ENCODE measurements at places on chromosomes 6 and 20.

GRCh38 chr20:60144974-60145527, 186.8 kb downstream of the CDH26 start:
- DNase-seq: no peak

- DNase-seq: no peak
These were observed 36.3 kb upstream of the TGM2 start for GRCh38 chr20:38201356-38201755.

- no peak for DNase-seq
These were observed 1008.3 kb downstream of the KIF16B start for GRCh38 chr20:15564981-15565380.

DNA sequence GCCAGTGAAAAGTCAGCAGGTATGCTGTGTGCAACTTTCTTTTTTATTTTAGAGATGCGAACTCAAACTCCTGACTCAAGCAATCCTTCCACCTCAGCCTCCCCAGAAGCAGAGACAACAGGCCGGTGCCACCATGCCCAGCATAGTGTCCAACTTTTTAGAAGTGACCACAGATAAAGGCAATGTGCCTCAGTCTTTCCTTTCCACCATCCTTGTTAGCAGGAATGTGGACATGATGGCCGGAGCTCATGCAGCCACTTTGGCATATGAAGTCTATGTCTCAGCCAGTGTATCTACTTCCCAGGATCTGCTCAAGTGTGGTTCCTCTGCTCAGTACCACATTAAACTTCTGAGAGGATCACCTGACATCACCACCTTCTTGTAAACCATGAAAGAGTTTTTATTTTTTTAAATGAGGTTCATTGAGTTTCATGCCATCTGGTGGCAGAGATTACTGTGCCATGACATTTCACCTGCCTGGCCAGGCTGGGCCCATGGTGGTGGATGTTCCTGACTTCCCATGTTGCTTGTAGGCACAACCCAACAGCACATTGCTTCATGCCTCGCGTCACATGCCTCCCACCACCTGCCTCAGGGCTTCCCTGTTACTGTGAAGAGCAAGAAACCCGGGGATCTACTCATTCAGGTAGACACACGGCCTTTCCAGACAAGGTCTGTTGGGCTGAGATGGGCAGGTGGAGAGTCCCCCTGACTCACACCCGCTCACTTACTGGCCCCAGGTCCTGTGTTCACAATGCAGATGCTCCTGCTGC, 216.5 kb downstream of the LY86 start:
- no peak for DNase-seq

GRCh38 chr6:158269657-158270056, 42.6 kb upstream of the TULP4 start:
- peak; percentile 8 for DNase-seq

DNA sequence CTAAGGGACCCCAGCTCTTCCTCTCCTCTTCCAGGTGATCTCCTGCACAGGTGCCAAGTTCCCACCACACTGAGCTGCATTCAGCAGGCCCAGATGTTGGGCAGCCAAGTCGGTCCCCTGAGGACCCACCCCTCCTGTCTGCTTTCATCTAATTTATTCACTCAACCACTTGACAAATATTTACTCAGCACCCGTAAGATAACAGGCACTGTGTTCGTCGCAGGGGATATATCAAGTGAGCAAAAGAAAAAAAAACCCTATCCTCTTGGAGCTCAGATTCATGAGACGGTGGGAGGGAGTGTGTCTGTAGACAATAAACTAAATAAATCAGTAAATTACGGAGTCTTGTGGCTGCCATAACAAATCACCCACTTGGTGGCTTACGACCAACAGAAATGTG, 143.6 kb downstream of the MRPL14 start:
- no peak for DNase-seq

- no peak for DNase-seq
These were observed 18.6 kb downstream of the CMTR1 start for GRCh38 chr6:37451441-37452193.

DNA sequence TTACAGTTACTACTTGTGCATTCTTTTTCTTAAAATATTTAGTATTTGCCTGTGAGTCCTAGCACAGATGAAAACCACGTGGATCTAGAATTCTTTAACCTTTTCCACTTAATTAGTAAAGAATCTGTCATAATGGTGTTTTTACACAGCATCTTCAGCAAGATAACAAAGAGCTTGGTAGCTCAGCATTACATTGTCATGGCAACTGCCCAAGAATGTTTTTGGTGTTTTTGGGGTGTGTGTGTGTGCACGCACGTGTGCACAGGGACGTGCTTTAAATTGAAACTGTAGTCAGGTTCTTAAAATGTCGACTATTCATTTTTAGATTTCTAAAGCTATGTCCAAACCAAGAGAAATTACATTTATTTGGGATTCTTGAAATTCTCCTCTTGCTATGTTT, 108.0 kb downstream of the FIG4 start:
- DNase-seq: no peak

DNA sequence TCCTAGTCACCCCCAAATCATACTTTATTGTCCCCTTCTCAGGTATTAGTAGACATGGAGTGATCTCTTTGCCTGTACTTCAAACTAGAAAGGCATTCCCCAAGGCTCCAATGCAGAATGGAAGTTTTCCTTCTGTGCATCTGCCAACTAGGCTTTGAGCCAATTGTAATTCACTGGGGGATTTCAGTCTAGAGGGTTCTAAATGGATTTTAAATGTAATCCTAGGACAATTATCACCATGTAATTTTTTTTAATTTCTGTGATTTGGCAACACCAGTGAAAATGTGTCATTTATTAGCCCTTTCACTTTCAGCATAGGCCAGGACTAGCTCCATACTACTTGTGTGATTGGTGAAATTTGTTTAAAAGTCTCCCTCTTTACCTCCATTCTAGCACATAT, 557.6 kb upstream of the MARCKS start:
- DNase-seq: no peak

DNA sequence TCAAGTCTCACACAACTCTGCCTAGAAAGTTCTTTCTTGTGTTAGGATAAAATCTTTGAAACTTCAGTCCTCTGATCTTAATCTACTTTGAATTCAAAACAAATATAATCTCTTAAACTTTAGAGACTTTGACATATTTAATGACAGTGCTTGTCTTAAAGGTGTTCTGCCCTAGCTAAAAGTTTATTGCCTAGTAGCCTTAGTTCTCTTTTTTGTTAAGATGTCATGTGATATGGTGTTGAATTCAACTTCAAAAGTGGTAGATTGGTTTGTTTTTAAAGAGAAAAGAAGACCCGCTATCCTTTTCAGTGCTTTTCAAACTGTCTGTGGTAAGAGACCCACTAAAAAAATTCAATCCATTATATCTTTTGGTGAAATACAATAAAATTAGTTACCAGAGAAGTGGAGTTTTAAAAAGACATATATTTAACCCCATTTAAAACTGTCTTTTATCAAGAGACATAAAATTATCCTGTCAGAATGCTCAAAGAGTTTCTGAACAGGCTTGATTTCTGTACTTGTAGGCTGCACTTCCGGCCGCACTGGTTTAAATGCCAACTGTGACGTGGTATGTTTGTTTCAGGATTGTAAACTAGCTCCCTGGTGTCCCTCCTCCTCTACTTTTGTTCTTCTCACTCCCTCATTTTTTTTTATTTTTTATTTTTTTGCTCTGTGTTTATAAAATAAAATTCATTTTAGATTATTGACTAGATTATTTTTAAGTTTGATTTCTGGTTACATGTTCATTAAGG, 76.5 kb downstream of the QKI start:
- peak; percentile 44 for DNase-seq

GRCh38 chr6:64186592-64186991, 551.0 kb downstream of the PHF3 start:
- no peak for DNase-seq

DNA sequence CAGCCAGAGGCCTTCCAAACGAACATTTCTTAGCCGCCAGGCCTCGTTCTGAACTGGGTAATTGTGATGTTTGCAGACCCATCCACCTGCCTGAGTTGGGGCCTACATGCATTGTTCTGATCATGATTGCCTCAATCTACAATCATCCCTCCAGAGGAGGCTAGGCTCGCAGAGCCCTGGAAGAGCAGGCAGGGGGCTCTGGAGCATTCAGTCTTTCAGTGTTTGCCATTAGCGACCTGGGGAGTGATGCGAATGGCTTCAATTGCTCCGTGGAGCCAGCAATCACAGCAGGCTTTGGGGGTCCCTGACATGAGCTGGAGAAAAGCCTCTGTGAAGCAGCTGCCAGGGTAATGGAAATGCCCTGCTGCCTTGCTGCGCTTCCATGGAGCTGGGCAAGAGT, 22.0 kb downstream of the SNAP25 start:
- DNase-seq: peak; percentile 37

DNA sequence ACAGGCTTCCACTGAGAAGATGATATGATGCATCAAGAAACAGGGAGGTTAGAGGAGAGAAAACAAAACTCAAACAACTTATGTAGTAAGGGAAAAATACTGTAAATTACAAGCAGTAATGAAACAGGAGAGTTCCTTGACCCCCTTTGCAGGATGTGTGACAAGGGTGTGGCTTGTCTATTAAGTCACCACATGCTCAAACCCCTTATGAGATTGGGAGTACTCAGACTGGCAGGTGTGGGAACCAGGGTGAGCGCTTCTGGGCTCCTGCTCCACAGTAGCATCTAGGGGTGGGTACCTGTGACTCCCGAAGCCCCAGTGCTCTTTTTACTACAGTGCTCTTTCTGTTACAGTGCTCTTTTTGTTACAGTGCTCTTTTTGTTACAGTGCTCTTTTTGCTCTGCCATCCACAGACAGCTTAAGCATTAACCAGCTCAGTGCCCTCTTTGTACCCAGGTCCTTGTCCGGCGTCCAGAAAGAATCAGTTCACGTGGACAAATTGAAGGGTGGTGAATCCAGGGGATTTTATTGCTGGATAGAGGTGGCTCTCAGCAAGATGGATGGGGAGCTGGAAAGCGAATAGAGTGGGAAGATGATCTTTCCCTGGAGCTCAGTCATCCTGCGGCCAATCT, 28.7 kb downstream of the OLIG3 start:
- DNase-seq: no peak

GRCh38 chr20:63066506-63067265, 59.9 kb upstream of the BHLHE23 start:
- no peak for DNase-seq

DNA sequence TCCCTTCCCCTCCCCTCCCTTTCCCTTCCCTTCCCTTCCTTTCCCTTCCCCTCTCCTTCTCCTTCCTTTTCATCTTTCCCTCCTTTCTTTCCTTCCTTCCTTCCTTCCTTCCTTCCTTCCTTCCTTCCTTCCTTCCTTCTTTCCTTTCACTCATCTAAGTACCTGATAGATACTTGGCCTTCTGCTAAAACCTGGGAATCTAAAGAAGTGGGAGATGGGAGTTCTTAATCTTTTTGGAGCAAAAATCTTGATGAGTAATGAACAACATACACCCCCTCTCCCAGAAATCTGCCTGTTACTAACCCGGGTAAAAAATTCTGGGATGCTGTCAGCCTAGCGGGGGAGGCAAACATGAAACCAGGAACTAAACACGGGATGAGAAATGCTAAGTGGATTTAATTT, 100.7 kb downstream of the VEGFA start:
- DNase-seq: no peak

GRCh38 chr20:11231742-11232648, 558.2 kb upstream of the JAG1 start:
- DNase-seq: no peak

GRCh38 chr20:48190757-48191156, 405.5 kb upstream of the SULF2 start:
- no peak for DNase-seq

DNA sequence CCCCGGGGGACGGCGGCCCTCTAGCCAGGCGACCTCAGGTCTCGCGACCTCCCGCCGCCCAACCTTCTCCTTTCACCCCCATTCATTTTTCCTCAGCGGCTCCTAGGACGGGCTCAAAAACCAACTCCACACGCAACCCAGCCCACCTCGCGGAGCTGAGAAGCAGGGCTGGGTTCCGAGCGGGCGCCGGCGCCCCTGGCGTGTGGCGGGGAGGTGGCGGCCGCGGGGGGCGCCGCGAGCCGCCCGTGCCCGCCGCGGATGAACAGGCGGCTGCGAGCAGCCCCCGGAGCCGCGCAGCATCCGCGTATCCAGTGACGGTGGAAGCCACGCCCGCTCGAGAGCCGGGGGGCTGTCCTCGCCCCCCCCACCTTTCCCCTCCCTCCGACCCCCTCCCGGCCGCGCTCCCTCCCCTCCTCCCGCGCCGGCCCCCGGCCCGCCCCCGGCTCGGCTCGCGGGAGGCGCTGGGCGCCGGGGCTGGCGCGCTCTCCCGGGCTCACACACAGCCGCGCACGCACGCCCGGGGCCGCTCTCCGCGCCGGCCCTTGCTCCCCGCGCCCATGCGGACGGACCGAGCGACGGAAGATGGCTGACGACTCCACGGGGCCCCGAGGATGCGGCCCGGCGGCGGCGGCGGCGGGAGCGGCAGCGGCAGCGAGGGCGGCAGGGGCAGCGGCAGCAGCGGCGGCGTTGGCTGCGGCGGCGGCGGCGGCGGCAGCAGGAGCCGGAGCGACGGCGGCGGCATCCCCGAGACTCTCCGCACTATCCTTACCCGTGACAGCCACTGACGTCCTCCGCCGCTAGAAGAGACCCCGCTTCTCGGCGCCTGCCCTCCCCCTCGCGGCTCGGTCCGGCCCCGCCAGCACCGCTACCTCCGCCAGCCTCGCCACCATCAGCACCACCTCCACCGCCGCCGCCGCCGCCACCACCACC, at the start of gene SOBP:
SOBP (plus strand) TSS at position 482 of the 930 bp plus-strand sequence. CDS start 500 bp downstream, outside the sequence.
- peak; percentile 72 for DNase-seq

- DNase-seq: no peak
These were observed 167.4 kb downstream of the COL21A1 start for GRCh38 chr6:56079751-56080540.

DNA sequence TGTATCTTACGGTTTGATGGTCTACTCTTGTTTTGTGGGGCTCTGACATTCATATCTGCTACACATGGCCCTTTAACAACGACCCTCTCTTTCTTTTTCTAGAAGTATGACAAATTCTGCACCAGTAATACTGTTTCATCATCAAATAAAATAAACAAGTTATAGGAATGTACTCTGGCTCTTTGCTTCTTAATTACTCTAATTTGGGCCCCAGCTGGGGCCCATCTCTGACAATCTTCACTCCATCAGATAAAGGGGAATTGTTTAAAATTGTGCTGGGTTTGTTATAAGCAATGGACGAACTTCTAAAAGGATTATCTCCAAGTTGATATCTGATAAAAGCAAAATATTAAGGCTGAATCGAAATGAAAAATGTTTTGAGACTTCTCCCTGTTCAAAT, 343.6 kb upstream of the JAG1 start:
- DNase-seq: no peak

DNA sequence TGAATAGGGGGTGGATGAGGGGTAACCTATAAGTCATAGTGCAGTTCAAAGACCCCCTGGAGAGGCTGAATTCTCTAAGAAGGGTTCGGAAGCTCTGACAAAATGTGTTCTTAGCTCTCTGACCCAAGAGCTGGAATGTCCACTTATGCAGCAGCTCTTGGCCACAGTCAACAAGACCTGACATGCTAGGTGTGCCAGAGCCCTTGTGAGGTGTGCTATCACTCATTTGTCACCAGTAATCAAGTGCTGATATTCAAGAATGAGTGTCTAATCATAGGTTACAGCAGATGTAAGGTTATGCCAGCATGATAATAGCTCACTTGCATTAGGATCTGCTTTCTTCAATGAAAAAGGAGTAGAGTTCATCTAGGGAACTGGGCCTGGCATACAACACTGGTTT, 28.1 kb downstream of the TOMM6 start:
- DNase-seq: no peak

- DNase-seq: peak; percentile 92
These were observed 23.6 kb upstream of the TMEM181 start for GRCh38 chr6:158536084-158536890.

- DNase-seq: no peak
These were observed 21.4 kb downstream of the GSTA2 start for GRCh38 chr6:52741872-52742271.

Data from GM23338 (cell line).